ENCODE measurements at places on chromosomes 6 and 20.

DNA sequence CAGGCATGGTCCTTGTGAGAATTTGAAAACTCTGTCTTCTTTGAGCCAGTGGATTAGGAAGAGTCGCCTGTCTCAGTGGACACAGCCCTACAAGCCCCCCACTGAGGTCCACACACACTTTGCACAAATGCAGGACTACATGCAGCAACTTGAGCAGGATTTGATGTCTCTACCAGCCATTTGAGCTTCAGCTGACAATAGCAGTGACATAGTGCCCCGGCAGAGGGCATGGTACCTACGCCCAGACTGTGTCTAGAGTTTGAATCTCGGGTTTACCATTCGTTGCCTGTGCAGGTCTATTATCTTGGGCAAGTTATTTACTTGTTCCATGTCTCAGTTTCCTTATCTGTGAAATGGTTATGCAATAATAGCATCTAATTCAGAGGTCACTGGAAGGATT, 580.1 kb downstream of the TFAP2B start:
- no peak for DNase-seq

DNA sequence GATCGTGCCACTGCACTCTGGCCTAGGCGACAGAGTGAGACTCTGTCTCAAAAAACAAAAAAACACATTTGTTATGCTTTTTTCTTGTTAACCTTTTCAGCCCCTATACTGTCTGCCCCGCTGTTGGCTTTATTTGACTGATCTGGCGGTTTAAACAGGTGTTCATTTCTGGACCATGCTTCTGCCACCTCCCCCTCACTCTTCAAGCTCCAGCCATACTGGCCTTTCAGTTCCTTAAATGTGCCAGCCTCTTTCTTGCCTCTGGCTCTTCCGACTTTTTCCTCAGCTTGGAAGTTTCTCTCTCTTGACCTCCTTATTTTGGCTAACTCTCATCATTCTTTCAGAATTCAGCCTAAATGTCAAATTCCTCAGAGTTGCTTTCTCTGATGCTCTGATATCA, 35.2 kb upstream of the TXLNB start:
- no peak for DNase-seq

- no peak for DNase-seq
Measured at GRCh38 chr6:128567029-128567428, 46.6 kb upstream of the PTPRK start.

- DNase-seq = no peak
Measured at GRCh38 chr6:100464903-100465700, at the start of gene SIM1. SIM1 (minus strand) TSS chr6:100464921; CDS start chr6:100463468, 1,453 bp downstream.

GRCh38 chr6:97032955-97033354, 108.4 kb downstream of the KLHL32 start:
- no peak for DNase-seq

DNA sequence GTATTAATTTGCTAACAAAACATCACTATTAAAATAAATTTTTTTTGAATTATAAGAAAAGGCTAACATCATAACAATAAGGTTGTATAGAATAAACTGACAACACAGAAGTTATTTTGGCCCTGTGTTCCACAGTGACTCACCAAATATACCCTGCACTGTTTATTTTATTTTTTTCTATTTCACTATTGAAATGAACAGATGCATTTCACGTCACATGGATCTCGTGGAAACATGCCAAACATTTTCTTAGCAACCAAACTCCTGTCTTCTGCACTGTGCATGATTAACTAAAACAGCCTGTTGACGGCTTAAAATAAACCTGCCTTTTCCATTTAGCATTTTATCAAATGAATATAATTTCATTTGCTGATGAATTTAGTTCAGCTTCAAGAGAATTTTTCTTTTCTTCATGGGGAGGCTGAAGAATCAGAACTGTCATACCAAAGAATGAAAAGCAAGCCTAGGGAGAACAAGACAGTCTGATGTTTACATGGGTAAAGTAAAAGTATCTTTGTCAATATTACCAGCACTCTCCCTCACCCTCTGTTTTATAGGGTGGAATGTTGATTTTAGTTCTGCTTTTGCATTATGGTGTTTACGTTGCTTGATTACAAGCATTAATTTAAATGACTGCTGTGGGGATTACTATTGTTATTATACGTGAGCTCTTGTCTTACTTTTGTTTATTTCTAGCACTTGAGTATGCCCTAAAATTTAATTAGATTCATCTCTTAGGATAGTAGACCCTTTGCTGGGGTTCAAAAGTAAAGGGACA, 115.3 kb downstream of the LCA5 start:
- DNase-seq = no peak

All from activated CD4-positive, alpha-beta T cell treated with anti-CD3 and anti-CD28 coated beads, Interleukin-2, amount 50 U/mL, for 24 hours (primary cell).